ENCODE measurements at places on chromosomes 4 and X. TPM values are rescaled to one million over a fixed set of nuclear protein-coding genes. Genes with fewer than 3 reads are reported as not detected.

The CTPS2 gene
- total RNA-seq, result 14.0 TPM

- no peaks in the 10 kb centered on the region for H3K36me3 ChIP-seq
- peak; percentile 36 for DNase-seq
- no peaks in the 10 kb centered on the region for H3K4me1 ChIP-seq
- no peak overlapping the region for H3K4me3 ChIP-seq
- no peak overlapping the region for H3K27ac ChIP-seq
These were observed 63.2 kb downstream of the CD40LG start for GRCh38 chrX:136711147-136711546.

DNA sequence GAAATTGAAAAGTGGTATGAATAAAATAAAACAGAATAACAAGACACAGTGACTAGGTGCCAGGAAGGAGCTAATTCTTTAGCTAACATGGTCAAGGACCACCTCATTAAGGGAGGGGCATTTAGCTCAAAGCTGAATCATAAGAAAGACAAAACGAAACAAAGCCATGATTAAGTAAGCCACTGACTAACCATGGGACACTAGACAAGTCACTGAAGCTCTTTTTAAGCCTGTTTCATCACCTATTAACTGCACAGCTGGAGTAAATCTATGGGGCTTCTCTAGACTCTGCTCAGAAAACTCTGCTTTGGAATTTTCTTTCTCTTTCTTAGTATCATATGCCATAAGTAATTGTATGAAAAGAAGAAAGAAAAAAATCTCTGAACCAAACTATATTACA lies 49.8 kb upstream of the C1QTNF7 start:
- no peaks in the 10 kb centered on the region for H3K36me3 ChIP-seq
- H3K27me3 ChIP-seq, result no peaks in the 10 kb centered on the region
- no peak overlapping the region for H3K27ac ChIP-seq
- DNase-seq, result no peak
- H3K4me1 ChIP-seq, result no peaks in the 10 kb centered on the region
- H3K4me3 ChIP-seq, result no peak overlapping the region

GRCh38 chrX:120604361-120604782 lies 471 bp downstream of the MCTS1 start:
- H3K4me1 ChIP-seq, result peaks cover 22% of the 10 kb centered on the region
- H3K27me3 ChIP-seq, result no peaks in the 10 kb centered on the region
- peak; percentile 43 for DNase-seq
- H3K27ac ChIP-seq, result peak overlapping the region; percentile 86
- H3K4me3 ChIP-seq, result peak overlapping the region; percentile 61

- H3K27ac ChIP-seq, result no peak overlapping the region
- H3K4me3 ChIP-seq, result no peak overlapping the region
- H3K4me1 ChIP-seq, result no peaks in the 10 kb centered on the region
- no peaks in the 10 kb centered on the region for H3K36me3 ChIP-seq
- no peaks in the 10 kb centered on the region for H3K27me3 ChIP-seq
- DNase-seq, result no peak
These were observed 138.6 kb downstream of the HDX start for GRCh38 chrX:84363663-84364062.

The TGIF2LX gene
- total RNA-seq, result not detected

The CHST7 gene
- 0.94 TPM for total RNA-seq

- no peak overlapping the region for H3K27ac ChIP-seq
- H3K4me1 ChIP-seq, result peaks cover 8% of the 10 kb centered on the region
- no peaks in the 10 kb centered on the region for H3K27me3 ChIP-seq
- H3K4me3 ChIP-seq, result no peak overlapping the region
- DNase-seq, result no peak
These were observed 113.8 kb upstream of the RBPJ start for GRCh38 chr4:26206999-26207398.

DNA sequence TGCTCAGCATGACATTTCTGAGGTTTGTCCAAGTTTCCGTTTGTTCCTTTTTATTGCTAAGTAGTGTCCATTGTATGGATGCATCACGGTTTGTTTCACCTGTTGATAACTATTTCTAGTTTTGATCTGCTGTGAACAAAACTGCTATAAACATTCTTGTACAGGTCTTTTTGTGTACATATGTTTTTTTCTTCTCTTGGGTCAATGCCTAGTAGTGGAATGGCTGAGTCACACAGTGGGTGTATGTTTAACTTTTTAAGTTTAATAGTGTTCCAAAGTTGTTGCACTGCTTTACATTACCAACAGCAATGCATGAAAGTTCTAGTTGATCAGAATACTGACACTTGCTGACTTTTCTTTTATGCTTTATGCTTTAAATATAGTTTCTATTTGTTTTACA lies 76.7 kb downstream of the MAOB start:
- no peak overlapping the region for H3K27ac ChIP-seq
- H3K4me3 ChIP-seq, result no peak overlapping the region
- H3K4me1 ChIP-seq, result no peaks in the 10 kb centered on the region
- no peaks in the 10 kb centered on the region for H3K27me3 ChIP-seq
- no peak for DNase-seq

The AMBN gene
- not detected for total RNA-seq

GRCh38 chrX:67777148-67777547 lies 233.3 kb downstream of the AR start:
- no peaks in the 10 kb centered on the region for H3K36me3 ChIP-seq
- no peak overlapping the region for H3K27ac ChIP-seq
- H3K27me3 ChIP-seq, result no peaks in the 10 kb centered on the region
- H3K4me1 ChIP-seq, result no peaks in the 10 kb centered on the region

The PFKFB1 gene
- 0.74 TPM for total RNA-seq

The PAGE5 gene
- total RNA-seq, result not detected

The ZCCHC18 gene
- total RNA-seq, result not detected

The TRIM75 gene
- total RNA-seq, result not detected

- no peaks in the 10 kb centered on the region for H3K27me3 ChIP-seq
- H3K4me3 ChIP-seq, result no peak overlapping the region
- H3K27ac ChIP-seq, result no peak overlapping the region
- DNase-seq, result no peak
These were observed 179.4 kb downstream of the QDPR start for GRCh38 chr4:17332478-17332877.

- H3K27ac ChIP-seq, result no peak overlapping the region
- H3K36me3 ChIP-seq, result no peaks in the 10 kb centered on the region
- no peaks in the 10 kb centered on the region for H3K27me3 ChIP-seq
- H3K4me3 ChIP-seq, result no peak overlapping the region
These were observed 799.6 kb upstream of the DIAPH2 start for GRCh38 chrX:95885074-95885473.

The NEK1 gene
- total RNA-seq, result 18.6 TPM

The SULT1E1 gene
- not detected for total RNA-seq

Measured in PC-9 (cell line).